ENCODE measurements at places on chromosomes 4 and X. TPM values are rescaled to one million over a fixed set of nuclear protein-coding genes. Genes with fewer than 3 reads are reported as not detected.
A peak's percentile ranks its signal among the peaks of the same experiment; 100 is the strongest.

The NOA1 gene
- 9.5 TPM for total RNA-seq

The NIPAL1 gene
- 6.3 TPM for total RNA-seq

The ART3 gene
- total RNA-seq: 35.8 TPM

DNA sequence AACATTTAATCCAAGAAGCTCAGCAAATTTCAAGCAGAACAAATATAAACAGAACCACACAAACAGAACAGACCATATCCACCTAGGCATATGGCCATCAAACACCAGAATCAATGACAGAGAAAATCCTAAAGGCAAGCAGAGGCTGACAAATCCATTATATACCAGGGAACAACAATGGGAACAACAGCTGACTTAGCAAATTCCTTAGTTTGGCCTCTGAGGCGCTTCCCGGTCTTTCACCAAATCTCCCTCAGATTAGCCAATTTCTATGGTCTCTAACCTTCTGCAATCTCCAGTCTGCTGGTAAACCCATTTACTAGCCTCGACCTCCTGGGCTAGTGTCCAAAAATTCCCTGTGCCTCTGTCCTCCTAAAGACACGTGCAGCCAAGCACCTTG, 59.2 kb downstream of the GPR143 start:
- DNase-seq: no peak

DNA sequence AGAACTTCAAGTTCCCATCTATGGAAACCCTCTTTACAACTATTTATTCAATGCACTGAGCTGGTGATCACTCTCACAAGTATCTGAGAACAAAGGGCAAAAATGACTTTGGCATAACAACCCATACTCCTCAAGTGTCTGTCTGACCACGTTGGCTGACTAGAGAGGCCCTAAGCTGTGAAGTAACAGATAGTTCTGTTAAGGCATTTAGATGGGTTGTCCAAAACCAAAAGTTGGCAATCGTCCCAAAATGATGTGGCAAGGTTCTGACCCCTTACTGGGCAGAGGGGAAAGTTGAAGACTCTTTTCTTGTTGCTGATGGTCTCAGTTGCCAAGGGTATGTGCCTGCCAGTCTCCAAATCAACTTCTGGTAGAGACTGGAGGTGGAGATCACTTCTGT, 524.8 kb downstream of the PPARGC1A start:
- DNase-seq: no peak

DNA sequence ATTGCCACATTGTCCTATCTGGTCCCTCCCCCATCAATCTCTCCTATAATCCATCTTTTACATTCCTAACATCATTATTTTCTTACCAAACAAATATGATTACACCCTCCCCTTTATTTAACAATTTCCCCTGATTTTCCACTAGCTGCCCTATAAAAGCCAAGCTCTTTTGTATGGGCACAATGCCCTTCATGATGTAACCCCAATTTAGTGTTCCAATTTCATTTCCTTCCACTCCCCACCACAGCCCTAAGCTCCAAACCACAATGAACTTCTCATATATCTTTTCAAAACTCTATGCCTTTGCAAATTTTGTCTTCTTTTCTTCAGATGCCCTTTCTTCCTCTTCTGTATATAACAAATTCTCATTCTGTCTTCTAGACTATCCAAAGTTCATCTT, 39.5 kb upstream of the PTPN13 start:
- no peak for DNase-seq

The KCNE5 gene
- not detected for total RNA-seq

DNA sequence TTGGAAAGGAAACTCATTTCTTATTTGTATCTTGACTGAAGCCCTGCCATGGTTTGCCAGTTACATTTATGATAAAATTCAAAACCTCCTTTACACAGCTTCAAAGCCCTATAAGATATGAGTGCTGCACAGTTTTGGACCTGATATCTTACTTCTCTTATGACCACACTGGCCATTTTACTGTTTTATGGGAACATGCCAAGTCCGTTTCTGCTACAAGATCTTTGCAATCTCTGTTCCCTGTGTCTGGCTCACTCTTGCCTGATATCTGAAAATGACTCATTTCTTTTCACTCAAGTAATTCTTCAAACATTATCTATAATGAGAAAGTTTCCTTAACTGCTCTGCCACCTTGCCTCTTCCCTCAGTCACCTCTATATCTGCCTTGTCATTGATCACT, 247.3 kb downstream of the SPOCK3 start:
- DNase-seq: no peak

DNA sequence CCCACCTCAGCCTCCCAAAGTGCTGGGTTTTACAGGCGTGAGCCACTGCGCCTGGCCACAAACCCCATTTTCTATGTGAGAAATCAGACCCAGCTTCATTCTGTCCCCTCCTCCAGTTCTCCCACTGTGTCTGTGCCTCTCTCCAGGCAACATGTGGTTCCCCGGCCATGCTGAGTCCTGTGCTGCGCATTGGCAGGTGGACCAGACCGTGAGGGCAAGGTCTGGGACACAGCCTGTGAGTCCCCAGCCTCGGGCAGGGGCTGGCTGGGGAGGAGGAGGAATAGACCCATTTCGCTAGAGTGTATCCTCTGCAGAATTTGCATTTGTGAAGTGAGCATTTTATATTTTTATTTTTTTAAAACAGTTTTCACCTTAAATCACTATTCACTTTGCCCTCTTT, 21.5 kb upstream of the CLDN24 start:
- DNase-seq: no peak

DNA sequence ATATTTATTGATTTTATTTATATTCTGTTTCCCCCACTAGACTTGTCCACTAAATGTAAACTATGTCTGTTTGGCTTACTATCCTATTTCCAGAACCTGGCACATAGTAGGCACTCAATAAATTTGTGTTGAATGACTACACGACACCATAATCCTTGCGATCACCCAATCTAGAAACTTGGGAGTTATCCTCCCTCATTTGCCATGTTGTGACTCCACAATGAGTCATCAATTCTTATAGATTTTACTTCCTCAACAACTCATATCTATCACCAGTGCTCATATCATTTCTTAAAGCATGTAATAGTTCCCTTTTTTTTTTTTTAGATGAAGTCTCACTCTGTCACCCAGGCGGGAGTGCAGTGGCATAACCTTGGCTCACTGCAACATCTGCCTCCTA, 39.9 kb upstream of the VAMP7 start:
- DNase-seq: no peak

GRCh38 chr4:1235381-1236102, 13.4 kb downstream of the CTBP1 start:
- peak; percentile 47 for DNase-seq

DNA sequence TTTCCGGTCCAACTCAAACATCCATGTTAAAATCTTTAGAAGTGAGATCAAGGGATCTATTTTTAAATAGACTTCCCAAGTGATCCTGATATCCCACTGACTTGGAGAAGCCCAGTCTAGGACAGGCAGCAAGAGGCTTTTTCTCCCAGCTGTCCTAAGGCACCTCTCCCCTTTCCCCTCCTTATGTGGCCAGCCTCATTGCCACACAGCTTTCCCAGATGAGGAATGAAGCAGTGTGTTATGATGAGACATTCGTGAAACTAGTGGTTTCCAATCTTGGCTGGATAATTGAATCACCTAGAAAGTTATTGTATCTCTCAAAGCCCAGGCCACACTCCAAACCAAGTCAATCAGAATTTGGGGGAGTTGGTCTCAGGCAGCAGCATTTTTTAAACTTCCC, 16.8 kb upstream of the HSD17B13 start:
- DNase-seq: no peak

- no peak for DNase-seq
These were observed 19.1 kb downstream of the SASH3 start for GRCh38 chrX:129798888-129799287.

The MFAP3L gene
- 30.7 TPM for total RNA-seq

- no peak for DNase-seq
These were observed 351.6 kb downstream of the GPM6A start for GRCh38 chr4:175460414-175460813.

DNA sequence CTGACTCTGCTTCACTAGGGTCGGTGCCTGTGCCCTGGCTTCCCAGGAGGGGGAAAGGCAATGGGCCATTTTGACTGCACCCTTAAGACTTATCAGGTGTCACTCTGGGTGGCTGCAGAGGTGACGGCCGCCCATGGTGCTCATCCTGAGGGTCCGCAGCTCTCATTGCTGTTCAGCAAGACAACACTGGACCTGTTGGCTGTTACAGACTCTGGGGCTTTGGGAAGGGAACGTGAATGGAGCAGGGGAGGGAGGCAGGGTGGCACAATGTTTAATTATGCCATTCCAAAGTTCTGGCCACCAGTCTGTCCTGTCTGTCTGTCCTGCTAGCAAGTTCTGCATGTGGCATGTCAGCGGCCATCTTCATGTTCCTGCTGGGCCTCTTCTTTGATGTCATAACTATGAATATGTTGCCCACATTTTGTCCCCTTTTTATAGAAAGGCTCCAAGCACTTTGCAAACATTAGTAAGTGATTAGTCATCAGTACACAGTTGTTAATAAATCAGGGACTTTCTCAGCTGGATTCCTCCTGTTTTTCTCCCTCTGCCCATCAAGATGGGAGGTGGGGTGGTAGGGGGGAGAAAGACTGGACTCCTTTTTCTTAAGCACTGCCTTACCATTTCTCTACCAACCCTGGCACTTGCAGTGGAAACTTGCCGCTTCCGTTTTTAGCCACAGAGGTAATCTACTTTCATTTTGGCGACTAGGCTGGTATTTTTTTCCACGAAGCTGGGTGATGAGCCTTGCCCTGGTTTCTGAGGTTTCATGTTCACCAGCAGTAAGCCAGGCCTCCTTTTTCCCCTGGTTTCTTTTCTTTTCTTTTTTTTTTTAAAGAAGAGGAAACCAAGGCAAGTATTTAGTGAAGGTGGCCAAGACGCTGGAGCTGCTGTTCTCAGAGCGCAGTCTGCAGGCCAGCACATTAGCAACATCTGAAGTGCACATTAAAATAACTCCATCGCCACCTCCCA, 88.6 kb upstream of the TRIM2 start:
- DNase-seq: no peak

DNA sequence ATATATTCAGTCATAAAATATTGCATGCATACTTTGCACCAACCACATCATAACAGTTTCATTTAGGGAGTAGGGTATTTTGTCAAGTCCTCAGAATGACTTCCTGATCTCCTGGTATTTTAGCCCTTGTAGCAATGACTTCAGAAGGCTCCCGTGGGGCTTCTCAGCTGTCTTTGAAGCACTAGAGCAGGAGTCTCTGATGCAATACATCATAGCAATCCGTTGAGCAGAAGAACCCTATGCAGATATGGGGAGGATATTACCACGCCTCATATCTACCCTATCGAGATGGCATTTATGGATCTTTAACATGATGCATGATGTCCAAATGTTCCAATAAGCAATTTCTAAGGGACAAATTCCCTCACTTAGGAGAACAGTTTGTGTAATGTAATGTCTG, 373.7 kb upstream of the FTHL17 start:
- DNase-seq: no peak

The FAM236D gene
- total RNA-seq: not detected

DNA sequence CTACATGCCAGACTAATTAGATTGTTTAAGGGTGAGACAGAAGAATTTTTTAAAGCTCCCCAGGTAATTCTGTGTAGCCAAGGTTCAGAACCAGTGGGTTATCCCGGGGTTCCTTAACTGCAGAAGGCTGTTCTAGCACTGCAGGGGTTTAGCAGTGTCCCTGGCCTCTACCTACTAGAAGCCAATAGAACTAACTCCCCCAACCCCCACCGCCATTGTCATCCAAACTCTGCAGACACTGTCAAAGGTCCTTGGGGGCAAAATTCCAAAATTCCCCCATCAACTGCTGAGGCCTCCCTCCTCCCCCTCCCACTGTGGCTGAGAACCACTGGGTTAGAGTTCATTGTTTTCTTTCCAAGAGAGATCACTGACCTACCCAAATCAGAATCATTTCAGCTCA, 66.4 kb downstream of the MOSPD2 start:
- DNase-seq: no peak

The GASK1B gene
- 100 TPM for total RNA-seq

GRCh38 chrX:134975516-134975915, 15.3 kb upstream of the SMIM10 start:
- no peak for DNase-seq

The SLC2A9 gene
- 7.4 TPM for total RNA-seq

- no peak for DNase-seq
These were observed 60.0 kb downstream of the PPP3CA start for GRCh38 chr4:101287324-101287723.

DNA sequence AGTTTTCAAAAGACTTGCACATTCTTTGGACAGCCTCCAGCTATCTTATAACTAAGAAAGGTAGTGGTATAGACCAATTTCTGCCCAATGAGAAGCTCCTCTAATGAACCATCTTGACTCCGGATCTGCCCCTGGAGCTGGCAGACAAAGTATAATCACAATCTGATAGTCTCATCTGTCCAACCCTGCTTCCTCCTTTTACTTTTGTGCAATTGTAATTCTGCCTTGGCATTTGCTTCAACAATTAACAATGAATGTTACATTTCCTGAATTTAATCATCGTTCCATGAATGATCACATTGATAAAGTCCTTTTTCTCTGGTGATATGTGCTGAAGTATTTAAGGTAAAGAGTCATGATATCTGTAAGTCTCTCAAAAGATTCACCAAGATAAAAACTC, 27.8 kb downstream of the FRYL start:
- DNase-seq: no peak

The F8A3 gene
- not detected for total RNA-seq

GRCh38 chrX:1451251-1451660, 1.5 kb downstream of the ASMTL start:
- DNase-seq: peak; percentile 68

GRCh38 chr4:98939892-98940298, 11.0 kb upstream of the EIF4E start:
- no peak for DNase-seq

DNA sequence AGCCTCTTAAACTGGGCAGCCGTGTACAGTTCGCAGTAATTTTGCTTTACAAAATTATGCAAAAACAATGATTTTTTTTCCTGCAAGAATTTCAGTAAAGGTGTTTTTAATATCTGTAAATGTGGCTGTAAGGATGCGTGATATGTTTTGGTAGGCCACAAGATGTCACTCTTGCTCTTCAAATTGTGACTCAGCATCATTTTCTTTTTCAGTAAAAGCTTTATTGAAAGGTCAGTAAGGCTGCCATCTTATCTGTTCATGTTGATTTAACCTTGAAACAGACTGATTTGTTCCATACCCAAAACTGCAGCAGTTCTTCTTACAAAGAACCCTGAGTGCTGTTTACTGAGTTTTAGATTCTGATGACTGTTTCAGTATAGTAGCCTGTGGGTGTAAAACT, 39.9 kb downstream of the TXLNG start:
- DNase-seq: no peak

The NAA11 gene
- not detected for total RNA-seq

The RAB41 gene
- not detected for total RNA-seq

The MEPE gene
- not detected for total RNA-seq

- no peak for DNase-seq
These were observed 177.7 kb downstream of the ADAMTS3 start for GRCh38 chr4:72391281-72391680.

DNA sequence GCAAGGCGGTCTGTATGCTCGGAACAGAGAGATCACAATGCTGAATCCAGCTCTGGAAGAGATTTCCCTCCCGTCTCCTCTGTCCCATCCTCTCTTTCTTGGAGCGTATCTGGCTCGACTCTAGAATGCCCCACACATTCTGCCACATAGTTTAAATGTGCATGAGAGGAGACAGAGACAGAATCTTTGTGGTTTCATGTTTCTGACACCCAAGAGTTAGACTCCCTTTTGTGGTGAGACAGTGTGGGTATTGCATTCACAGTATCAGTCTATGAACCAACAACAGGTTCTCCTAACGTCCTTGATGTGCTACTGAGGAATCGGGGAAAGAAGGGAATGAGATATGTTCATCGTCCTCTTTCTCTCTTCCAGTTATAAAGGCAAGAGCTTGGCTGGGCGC, 25.3 kb downstream of the FAM47E start:
- no peak for DNase-seq

All from sciatic nerve (tissue), 2 donors.